ENCODE measurements at places on chromosomes 5 and 9. TPM values are rescaled to one million over a fixed set of nuclear protein-coding genes. Genes with fewer than 3 reads are reported as not detected.

The FGD3 gene
- 2.4 TPM for total RNA-seq

The SPATA9 gene
- total RNA-seq = 0.35 TPM

The FOXD4L3 gene
- total RNA-seq = 0.12 TPM

The UBE2QL1 gene
- total RNA-seq = 0.59 TPM

DNA sequence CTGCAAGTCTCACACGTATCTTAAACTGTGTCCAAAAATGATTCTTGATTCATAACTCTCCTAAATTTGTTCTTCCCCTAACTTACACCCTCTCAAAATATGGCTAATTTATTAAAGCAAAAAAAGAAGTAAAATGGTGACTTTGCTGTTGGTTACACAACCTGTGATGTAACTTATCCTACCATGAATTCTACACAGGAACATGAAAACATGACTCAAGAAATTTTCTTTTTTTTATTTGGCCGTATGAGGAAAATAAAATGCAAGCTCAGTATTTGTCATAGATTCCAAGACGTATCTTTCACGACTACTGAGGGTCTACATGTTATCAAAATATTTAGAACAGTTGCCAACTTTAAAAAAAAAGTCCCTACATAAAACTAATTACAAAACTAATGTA, 9.2 kb downstream of the LIFR start:
- H3K27ac ChIP-seq = no peak overlapping the region
- H3K4me1 ChIP-seq = no peaks in the 10 kb centered on the region
- H3K36me3 ChIP-seq = no peaks in the 10 kb centered on the region
- no peak overlapping the region for H3K4me3 ChIP-seq

- no peak overlapping the region for H3K27ac ChIP-seq
- no peak overlapping the region for H3K4me3 ChIP-seq
- no peaks in the 10 kb centered on the region for H3K27me3 ChIP-seq
- no peaks in the 10 kb centered on the region for H3K36me3 ChIP-seq
- no peak for DNase-seq
Measured at GRCh38 chr9:37621273-37622121, 29.1 kb upstream of the TOMM5 start.

DNA sequence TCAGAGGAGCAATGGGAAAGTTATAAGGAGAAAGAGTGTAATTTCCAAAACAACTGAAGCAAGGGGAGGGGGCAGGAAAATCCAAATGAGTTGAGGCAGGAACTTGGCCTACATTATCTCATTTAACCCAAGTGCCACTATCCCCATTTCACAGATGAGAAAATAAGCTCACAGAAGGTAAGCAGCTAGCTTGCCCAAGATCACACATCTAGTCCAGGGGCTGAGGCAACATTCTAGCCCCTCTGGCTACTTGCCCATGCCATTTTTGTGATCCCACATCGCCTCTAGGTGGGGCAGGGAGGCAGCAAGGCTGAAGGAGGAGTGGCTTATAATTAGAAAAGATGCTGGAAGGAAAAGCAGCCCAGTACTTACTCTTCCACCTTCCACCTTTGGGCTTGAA, 2.6 kb upstream of the PSIP1 start:
- DNase-seq = no peak
- H3K4me3 ChIP-seq = no peak overlapping the region
- no peaks in the 10 kb centered on the region for H3K27me3 ChIP-seq
- no peaks in the 10 kb centered on the region for H3K36me3 ChIP-seq

- H3K27ac ChIP-seq = no peak overlapping the region
- H3K4me1 ChIP-seq = no peaks in the 10 kb centered on the region
- DNase-seq = no peak
- no peak overlapping the region for H3K4me3 ChIP-seq
- H3K36me3 ChIP-seq = no peaks in the 10 kb centered on the region
Measured at GRCh38 chr5:139816566-139816965, 21.0 kb downstream of the PSD2 start.

GRCh38 chr5:77030097-77031071, at the start of gene AGGF1:
Gene AGGF1, plus strand, starts transcription at chr5:77030404. Its CDS starts 363 bp downstream, at chr5:77030767.
- DNase-seq = peak; percentile 96
- no peaks in the 10 kb centered on the region for H3K4me1 ChIP-seq
- H3K27me3 ChIP-seq = no peaks in the 10 kb centered on the region

DNA sequence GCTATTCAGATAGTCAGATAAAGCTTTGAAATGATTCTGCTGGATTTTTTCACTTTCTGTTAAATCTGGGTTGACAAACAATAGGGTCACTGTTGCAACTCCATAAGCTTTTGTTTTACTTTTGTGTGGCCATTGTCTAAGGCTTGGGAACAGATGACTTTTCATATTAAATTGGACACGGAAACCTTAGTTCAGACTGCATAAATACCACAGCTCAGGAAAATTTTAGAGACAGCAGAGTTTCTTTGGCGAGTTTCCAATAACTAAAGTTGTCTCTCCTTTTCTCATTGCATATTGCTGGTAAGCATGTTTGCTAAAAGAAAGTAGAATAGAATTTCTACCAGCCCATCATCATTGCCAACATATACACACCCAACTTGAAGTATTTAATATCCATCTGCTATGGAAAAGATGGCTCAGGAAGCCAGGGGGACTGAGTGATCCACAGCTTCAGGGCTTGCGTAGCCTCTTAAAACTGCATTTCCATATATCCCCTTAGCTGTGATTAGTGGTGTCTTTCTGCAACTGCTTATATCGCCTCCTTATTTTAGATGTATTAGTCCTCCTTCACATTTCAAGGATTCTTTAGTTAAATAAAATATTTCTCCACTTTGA, 168.2 kb downstream of the ARHGAP26 start:
- H3K4me3 ChIP-seq = no peak overlapping the region
- H3K36me3 ChIP-seq = no peaks in the 10 kb centered on the region
- no peaks in the 10 kb centered on the region for H3K27me3 ChIP-seq

DNA sequence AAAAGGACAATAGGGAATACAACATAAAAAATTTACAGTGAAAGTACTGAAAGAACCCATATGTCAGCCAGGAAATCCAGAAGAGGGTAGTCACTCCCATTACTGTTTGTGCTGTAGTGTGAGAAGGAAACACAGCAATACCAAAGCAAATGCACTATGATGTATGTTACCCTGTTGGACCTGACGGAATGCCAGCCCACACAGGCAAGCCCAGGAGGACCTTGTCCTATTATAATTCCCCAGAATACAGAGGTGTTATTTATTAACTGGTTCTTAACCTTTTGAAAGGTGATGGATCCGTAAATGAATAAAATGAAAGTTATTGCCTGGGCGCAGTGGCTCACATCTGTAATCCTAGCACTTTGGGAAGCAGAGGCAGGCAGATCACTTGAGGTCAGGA, 79.0 kb downstream of the GDA start:
- no peak overlapping the region for H3K4me3 ChIP-seq
- peak; percentile 48 for DNase-seq
- peaks cover 12% of the 10 kb centered on the region for H3K4me1 ChIP-seq
- peaks cover 28% of the 10 kb centered on the region for H3K36me3 ChIP-seq
- H3K27me3 ChIP-seq = no peaks in the 10 kb centered on the region

DNA sequence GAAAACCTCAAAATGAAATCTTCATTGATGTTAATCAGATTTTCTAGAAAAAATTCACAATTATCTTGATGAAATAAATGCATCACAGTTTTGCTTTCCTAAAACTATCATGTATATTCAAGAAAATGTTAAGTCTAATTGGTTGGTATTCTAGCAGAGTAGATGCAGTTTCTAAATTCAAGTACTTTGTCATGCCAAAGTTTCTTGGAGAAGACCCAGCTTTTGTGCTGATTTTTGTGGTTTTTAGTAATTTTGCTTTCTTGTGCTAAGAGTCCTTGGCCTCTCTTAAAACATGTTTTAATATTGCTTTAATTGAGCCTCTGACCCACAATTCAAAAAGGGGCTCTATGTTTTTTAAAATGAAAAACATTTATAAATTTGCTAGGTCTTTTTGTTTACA, 924.8 kb upstream of the PTPRD start:
- no peaks in the 10 kb centered on the region for H3K27me3 ChIP-seq
- no peak overlapping the region for H3K4me3 ChIP-seq
- no peaks in the 10 kb centered on the region for H3K4me1 ChIP-seq

GRCh38 chr5:111227801-111228200, 3.6 kb downstream of the CAMK4 start:
- no peaks in the 10 kb centered on the region for H3K36me3 ChIP-seq
- no peak for DNase-seq
- H3K27ac ChIP-seq = no peak overlapping the region
- H3K4me3 ChIP-seq = no peak overlapping the region
- peaks cover 4% of the 10 kb centered on the region for H3K27me3 ChIP-seq

All from right lobe of liver (tissue), 6 donors.